ENCODE measurements at places on chromosomes 5 and 9.

DNA sequence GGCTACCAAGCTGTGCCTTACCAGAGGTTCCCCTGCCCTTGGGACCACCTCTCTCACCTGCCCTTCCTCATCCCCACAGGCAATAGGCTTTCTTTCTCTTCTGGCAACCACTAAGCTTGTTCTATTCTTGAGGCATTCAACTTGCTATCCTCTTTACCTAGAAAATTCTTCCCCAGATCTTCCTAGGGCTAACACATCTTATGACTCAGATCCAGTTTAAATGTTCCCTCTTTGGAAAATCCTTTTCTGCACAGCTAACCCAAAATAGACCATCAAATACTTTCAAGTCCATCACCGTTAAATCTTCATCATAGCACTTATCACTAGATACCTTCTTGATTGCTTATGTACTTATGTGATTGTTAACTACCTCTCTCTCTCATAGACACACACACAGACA is 93.7 kb downstream of the ENC1 start:
- no peak for DNase-seq

- peak; percentile 15 for DNase-seq
These were observed 219.4 kb downstream of the ATPSCKMT start for GRCh38 chr5:10030219-10030831.

DNA sequence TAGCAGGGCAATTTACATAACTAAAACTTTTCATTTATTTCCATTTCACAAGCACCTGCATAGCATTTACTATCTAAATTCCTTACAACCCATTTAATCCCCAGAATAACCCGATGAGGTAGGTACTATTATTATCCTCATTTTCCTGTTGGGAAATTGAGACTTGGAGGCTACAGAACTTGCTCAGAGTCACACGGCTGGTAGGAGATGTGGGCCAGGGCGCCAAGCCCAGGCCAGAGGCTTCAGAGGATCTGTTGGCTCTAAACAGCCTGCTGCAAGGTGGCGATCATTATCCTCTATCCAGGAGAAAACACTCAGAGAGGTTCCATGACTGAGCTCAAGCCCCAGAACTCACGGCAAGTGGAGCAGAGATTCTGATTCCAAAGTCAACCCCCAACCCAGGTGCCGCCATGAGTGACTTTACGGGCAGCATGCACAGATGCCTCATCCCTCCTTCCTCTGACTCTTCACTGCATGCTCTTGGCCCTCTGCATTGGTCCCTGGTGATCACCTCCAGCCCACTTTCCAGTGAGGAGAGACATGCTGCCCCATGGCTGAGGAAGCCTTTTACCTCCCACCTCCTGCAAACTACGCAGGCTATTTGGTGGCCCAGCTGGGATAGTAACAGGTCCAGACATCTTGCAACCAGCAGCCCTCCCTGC is 168.4 kb upstream of the FSTL4 start:
- DNase-seq: no peak

DNA sequence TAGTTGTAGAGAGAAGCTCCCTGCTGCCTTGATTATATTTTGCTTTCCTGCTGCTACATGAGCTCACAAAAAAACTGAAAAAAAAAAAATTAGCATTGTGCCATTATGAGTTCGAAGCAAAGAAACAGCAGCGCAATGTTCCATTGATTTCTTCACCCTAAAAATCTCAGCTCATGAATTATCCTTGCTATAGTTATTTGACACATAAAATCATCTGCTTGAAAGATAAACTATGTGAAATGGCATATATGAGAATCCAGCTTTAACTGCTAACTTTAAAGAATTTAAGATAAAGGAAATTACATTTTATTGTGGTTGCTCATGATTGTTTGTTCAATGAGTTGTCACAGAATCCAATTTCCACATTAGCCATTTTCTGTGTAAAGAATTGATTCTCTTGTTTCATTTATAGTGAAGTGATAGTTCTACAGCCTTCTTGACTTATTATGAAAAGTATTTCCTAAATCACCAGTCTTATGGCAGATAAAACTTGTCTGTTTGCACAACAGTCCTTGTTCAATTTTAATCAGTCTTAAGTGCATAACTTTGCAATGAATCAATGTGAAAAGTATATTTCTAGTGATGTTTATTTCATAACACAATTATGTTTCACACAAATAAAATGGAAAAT is 1275.0 kb upstream of the CDH9 start:
- peak; percentile 1 for DNase-seq

DNA sequence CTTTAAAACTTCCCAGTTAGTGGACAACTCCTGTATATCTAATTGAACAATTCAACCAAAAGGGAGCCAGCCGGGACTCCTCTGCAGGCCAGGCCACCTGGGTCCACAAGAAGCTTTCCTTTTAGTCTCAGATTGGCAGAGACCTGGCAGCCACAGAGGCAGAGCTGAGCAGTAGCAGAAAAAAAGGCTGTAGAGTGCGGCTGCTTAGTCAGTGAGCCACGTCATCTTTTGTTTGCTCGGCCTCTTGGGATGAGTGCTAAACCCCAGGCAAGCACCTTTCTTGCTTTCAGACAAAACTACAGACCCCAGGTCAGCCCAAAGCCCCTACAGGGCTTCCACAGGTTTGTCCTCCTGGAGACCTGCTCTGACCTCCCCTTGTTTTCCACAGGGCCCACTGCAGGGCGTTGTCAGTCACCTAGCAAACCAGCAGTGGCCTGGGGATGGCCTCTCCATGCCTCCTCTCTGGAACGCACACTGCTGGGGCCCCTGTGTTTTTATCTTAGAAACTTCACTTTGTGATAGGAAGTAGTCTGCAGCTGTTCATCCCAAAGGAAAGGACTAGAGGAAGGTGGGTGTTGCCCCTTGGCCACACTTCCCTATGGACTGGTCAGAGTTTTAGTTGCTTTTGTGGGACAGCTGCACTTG is 49.9 kb downstream of the SHB start:
- peak; percentile 54 for DNase-seq

DNA sequence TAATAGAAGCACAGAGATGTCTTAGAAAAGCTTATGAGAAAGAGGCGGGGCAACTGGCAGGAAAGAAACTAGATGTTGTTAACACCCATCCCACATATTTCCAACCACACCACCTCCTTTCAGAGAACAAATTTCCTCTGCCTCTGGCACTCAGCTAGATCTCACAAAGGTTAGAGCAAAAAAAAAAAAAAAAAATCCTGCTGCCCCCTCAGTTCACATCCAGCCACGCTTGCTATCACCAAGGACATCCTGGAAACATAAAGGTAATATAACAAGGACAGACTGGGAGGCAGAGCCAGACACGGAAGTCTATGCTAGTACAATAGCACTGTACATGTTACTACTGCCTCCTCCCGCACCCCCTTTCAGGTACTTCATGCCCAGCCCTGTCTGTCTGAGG is 238.0 kb upstream of the PTGER4 start:
- DNase-seq: no peak

DNA sequence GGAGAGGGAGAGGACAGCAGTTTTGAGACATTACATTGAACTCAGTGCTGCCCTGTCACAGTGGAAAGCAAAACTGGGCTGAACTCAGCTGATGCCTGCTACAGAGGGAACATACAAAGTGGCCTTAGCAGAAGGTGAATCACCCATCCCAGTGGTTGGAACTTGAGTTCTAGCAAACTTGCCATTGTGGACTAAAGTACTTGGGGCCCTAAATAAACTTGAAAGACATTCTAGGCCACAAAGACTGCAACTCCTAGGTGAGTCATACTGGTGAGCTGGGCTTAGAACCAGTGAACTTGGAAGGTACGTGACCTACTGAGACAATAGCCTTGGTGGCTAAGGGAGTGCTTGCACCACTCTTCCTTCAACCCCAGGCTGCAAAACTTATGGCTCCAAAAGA is 155.7 kb upstream of the RIOK2 start:
- DNase-seq: no peak

DNA sequence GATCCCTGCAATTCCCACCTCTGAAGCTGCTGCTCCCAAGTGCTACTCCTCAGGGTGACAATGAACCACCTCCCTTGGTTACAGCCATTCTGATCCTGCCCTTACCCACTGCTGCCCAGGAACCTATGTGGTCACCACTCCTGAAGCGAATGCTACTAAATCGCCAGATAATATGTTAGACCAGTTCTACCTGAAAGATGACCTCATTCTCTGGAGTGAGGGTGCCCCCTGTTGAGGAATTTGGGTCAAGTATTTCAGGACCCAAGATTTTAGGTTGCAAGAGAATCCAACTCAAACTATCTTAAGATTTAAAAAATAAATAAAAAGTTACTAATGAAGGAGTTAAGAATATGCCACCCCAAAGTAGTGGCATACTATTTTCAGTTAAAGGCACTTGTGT is 5.8 kb upstream of the SNAPC3 start:
- peak; percentile 40 for DNase-seq

- DNase-seq: peak; percentile 47
These were observed 1.3 kb downstream of the SHC3 start for GRCh38 chr9:89177012-89177943.
